ENCODE measurements at places on chromosomes 1 and 21.
A peak's percentile ranks its signal among the peaks of the same experiment; 100 is the strongest.

DNA sequence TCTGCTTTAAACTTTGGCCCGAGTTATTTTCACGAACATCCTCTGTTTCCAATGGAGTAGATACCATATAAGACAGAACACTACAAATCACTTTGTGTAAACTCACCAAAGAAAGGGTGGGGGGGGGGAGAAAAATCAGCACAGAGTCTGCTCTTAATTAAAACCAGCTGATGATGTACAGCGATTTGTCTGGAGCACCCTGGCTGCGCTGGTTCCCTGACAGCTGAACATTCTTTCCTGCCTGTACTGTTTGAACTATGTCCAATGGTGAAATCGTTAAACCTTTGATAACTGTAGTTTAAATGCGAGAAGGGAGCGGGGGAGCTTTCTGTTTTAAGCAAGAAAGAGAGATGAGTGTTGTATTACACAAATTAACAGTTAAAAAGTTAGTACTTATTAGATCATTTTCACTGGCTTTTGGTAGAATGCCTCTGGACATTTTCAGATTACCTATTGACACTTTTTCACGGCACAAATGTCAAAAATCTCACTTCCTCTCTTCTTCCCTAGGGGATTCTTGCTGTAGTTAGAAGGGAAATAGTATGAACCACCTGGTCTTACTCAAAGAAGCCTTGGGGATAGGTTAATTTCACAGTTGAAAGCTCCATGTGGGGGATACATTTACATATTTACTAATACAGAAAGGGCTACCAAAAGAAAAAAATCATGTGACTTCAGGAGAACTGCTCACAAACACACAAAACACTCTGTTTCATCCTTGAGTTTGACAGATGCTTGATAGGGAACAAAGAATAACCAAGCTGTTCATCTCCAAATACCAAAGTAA, 140.2 kb upstream of the RUNX1 start:
- no peak for DNase-seq

DNA sequence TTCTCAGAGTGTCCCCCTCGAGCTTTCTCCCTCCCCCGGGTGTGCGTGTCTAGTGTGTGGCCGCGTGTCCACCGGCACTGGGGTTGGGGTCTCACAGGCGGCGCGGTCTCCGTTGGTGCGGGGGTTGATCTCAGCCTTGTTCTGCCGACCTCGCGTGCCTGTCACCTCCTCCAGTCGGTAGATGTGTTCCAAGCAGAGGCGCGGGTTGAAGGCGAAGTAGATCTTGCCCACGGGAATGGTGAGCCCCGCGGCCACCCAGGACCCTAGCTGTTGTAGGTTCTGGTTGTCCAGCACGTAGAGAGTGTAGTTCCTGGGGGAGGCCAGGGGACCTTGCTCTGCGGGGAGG, 9.8 kb downstream of the INSRR start:
- DNase-seq = no peak

GRCh38 chr1:244214009-244214967, 163.2 kb downstream of the ZBTB18 start:
- peak; percentile 55 for DNase-seq

DNA sequence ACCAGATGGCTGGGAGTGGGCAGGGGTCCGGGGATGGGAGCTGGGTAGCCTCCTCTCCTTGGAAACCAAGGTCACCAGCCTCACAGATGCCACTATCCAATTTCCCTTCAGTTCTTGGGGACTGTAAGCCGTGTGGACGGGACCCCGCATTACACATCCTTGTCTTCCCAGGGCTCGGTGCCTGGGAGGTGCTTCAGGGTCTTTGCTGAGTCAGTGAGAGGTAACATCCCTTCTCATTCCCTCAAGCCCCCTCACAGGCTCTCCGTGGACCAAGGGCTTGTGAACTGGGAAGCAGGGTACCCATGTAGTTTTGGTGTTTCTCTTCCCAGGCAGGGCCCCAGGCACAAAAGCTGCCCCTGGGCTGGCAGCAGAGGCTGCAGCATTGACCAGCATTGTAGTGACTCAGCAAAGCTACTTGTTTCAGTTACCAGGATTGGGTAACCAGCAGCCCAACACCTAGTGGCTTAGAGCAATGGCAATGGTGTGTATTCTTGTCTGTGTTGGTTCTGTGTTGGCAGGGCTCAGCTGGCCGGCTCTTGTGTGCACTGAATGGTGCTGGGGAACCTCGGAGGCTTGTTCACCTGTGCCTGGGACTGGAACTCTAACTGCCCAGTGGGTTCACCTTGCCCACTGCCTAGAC, 24.6 kb upstream of the PCBP3 start:
- DNase-seq = no peak

DNA sequence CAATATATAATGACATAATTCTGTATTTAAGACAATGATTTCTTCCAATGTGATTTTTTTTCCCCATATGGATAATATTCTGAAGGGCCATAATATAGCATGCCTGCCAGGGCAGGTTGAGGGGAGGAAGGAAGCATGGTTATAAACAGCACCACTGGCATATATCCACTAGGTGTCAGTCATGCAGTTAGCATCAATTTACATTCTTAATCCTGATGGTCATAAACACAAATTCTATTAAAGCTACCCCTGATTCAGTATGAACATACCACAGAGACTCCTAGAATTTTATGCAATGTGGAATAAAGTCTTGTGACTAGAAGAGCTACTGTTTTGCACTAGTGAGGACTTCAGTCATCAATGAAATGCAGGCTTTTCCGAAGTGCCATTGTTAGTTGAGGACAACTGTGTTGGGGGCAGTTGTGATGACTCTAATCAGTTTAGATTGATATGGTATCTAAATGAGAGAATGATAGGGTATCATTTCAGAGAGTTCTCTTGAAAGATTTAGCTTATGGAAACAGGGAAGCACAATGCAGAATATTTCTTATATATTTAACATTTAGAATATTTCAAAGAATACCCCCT, 342.7 kb upstream of the NR5A2 start:
- peak; percentile 24 for DNase-seq
